Placental pericyte (primary cell): ENCODE measurements at places on chromosomes 6 and 20. TPM values are rescaled to one million over a fixed set of nuclear protein-coding genes. Genes with fewer than 3 reads are reported as not detected.

Gene FAM210B
- total RNA-seq, result 32.0 and 41.2 TPM in 2 replicates

Gene EFCAB8
- total RNA-seq, result under 0.01 and 0.14 TPM in 2 replicates

Gene UBD
- not detected in 2 replicates for total RNA-seq

Gene DNMT3B
- total RNA-seq, result 2.2 and 5.2 TPM in 2 replicates

Gene ASIP
- not detected in 2 replicates for total RNA-seq

Gene TGM3
- total RNA-seq, result not detected in 2 replicates

Gene SLC35D3
- 0.14 TPM in 1 of 2 replicates, not detected in the other for total RNA-seq

Gene TEAD3
- total RNA-seq, result 18.2 and 26.9 TPM in 2 replicates

Gene HRH3
- total RNA-seq, result not detected in 2 replicates

Gene MRPS18B
- total RNA-seq, result 70.5 and 88.8 TPM in 2 replicates

Gene GCNT2
- total RNA-seq, result 0.43 TPM in 1 of 2 replicates, not detected in the other

Gene GTSF1L
- not detected in 2 replicates for total RNA-seq

Gene BMP7
- not detected in 2 replicates for total RNA-seq

Gene CLDN20
- not detected in 2 replicates for total RNA-seq

Gene TNNC2
- 0.66 TPM in 1 of 2 replicates, not detected in the other for total RNA-seq

Gene IL17F
- total RNA-seq, result not detected in 2 replicates

Gene GNAS
- 357 and 892 TPM in 2 replicates for total RNA-seq
